ENCODE measurements at places on chromosomes 1 and 21. TPM values are rescaled to one million over a fixed set of nuclear protein-coding genes. Genes with fewer than 3 reads are reported as not detected.
A peak's percentile ranks its signal among the peaks of the same experiment; 100 is the strongest.

DNA sequence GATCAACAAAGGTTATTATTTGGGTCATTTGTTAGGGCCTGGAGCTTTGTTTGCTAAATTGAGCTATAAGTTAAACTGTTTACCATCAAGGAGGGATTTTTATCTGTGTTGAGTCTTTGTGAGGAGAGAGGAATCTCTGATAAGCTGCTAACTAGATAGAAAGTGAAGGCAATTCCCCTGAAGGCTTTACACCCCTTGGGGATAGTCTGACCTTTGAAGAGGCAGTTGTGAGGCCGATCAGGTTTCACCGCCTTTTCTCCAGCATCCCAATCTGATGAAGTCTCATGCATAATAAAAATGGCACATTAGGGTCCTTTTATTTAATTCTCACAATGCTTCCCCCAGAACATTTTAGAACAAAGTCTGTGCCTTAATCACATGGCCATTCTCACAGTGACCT lies 21.8 kb downstream of the C1orf21 start:
- no peak overlapping the region for H3K4me3 ChIP-seq
- no peaks in the 10 kb centered on the region for H3K36me3 ChIP-seq
- H3K27ac ChIP-seq: peak overlapping the region; percentile 33
- no peak for DNase-seq
- no peaks in the 10 kb centered on the region for H3K27me3 ChIP-seq

- no peak overlapping the region for H3K27ac ChIP-seq
- H3K36me3 ChIP-seq: no peaks in the 10 kb centered on the region
- no peak overlapping the region for H3K4me3 ChIP-seq
- H3K27me3 ChIP-seq: no peaks in the 10 kb centered on the region
- DNase-seq: no peak
Measured at GRCh38 chr21:26351661-26352060, 181.1 kb upstream of the APP start.

Gene CLCA1
- not detected for total RNA-seq

- no peak overlapping the region for H3K27ac ChIP-seq
- no peak overlapping the region for H3K4me3 ChIP-seq
- H3K4me1 ChIP-seq: no peaks in the 10 kb centered on the region
- no peaks in the 10 kb centered on the region for H3K27me3 ChIP-seq
- no peak for DNase-seq
- H3K36me3 ChIP-seq: no peaks in the 10 kb centered on the region
Measured at GRCh38 chr1:67987046-67987799, 63.2 kb downstream of the DIRAS3 start.

DNA sequence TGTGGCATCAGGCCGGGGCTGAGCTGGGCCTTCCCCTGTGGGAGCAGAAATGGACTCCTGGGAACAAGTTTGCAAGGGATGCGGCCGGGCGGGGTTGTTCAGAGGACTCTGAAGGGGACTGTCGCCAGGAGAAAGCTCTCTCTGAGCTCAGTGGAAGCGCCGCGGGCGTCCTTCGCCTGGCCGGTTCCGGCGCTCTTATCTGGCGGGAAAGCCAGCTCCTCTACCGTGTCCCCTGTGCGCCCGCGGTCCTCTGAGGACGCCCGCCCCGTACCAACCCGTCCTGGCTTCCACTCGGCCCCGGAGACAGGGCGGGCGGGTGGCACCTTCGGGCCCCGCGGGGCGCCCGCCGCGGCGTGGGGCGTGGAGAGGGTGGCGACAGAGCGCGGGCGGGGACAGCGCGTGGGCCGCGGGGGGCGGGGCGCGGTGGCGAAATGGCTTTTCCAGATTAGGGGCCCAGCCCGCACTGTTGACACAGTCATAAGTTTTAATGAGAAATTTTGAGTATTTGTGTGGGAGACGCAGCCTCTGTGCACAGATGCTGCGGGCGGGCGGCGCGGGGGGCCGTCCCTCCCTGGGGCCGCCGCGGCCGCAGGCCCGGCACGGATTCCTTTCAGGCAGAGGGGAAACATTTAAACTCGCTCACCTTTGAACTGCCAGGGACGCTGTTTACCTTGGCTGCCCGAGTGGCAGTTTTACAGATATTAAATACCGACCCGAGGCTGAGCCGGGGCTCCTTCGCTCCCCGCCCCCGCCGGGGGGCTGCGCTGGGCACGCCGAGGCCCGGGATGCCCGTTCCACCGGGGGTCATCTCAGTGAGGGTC lies 70.2 kb downstream of the FOXD2 start:
- peak overlapping the region; percentile 59 for H3K27ac ChIP-seq
- H3K36me3 ChIP-seq: no peaks in the 10 kb centered on the region
- peak overlapping the region; percentile 83 for H3K4me3 ChIP-seq
- peak; percentile 69 for DNase-seq

Gene TINAGL1
- 1,807 TPM for total RNA-seq

Gene BRDT
- total RNA-seq: not detected

DNA sequence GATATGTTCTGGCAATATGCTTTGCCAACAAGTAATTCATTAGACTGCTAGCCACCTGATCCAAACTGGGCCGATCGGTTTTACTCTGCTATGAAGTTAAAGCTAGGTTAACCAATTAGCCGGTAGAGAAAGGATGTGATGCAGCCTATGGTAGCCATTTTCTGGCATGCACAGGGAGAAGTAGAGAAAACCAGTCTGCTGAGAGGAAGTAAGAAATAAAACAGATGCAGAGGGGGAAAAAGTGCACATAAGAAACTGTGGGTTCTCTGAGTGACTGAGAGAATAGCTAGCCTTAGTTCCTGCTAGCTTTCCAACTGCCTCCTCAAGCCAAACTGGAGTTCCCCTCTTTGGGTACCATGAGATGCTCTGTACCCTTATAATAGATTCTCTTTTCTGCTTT lies 52.8 kb downstream of the ARID4B start:
- no peaks in the 10 kb centered on the region for H3K4me1 ChIP-seq
- H3K4me3 ChIP-seq: no peak overlapping the region
- no peak overlapping the region for H3K27ac ChIP-seq
- no peaks in the 10 kb centered on the region for H3K36me3 ChIP-seq

Gene CD52
- total RNA-seq: not detected

Gene FCGR3A
- 8.8 TPM for total RNA-seq

DNA sequence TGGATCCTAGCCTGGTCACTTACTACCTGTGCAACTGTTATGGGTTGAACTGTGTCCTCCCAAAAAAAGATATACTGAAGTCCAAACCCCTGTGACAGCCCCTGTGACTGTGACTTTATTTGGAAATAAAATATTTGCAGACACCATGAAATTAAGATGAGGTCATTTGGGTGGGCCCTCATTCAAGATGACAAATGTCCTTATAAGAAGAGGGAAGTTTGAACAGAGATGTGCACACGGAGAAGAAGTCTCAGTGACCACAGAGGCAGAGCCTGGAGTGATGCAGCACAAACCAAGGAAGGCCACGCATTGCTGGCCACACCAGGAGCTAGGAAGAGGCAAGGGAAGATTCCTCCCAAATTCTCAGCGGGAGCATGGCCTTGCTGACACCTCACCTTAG lies 249.7 kb upstream of the RUNX1 start:
- H3K4me1 ChIP-seq: no peaks in the 10 kb centered on the region
- H3K36me3 ChIP-seq: no peaks in the 10 kb centered on the region
- DNase-seq: no peak
- no peaks in the 10 kb centered on the region for H3K27me3 ChIP-seq

- no peaks in the 10 kb centered on the region for H3K36me3 ChIP-seq
- H3K4me3 ChIP-seq: no peak overlapping the region
- H3K27me3 ChIP-seq: no peaks in the 10 kb centered on the region
- DNase-seq: no peak
- no peak overlapping the region for H3K27ac ChIP-seq
Measured at GRCh38 chr1:232317350-232317749, 312.6 kb downstream of the SIPA1L2 start.

Gene C1orf105
- not detected for total RNA-seq

Gene TEDDM1
- not detected for total RNA-seq

- H3K27me3 ChIP-seq: no peaks in the 10 kb centered on the region
- no peak overlapping the region for H3K4me3 ChIP-seq
- no peak overlapping the region for H3K27ac ChIP-seq
- no peaks in the 10 kb centered on the region for H3K36me3 ChIP-seq
- H3K4me1 ChIP-seq: no peaks in the 10 kb centered on the region
Measured at GRCh38 chr1:92754000-92754718, 30.7 kb downstream of the EVI5 start.

DNA sequence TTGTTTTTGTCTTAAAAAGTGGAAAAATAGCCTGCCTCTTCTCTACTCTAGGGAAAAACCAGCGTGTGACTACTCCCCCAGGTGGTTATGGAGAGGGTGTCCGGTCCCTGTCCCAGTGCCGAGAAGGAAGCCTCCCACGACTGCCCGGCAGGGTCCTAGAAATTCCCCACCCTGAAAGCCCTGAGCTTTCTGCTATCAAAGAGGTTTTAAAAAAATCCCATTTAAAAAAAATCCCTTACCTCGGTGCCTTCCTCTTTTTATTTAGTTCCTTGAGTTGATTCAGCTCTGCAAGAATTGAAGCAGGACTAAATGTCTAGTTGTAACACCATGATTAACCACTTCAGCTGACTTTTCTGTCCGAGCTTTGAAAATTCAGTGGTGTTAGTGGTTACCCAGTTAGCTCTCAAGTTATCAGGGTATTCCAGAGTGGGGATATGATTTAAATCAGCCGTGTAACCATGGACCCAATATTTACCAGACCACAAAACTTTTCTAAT lies 35.0 kb upstream of the TDRD10 start:
- peaks cover 16% of the 10 kb centered on the region for H3K36me3 ChIP-seq
- no peak overlapping the region for H3K4me3 ChIP-seq
- H3K27me3 ChIP-seq: no peaks in the 10 kb centered on the region
- H3K4me1 ChIP-seq: peaks cover 2% of the 10 kb centered on the region

Gene RIMKLA
- total RNA-seq: 2.7 TPM

Gene S100B
- total RNA-seq: 0.53 TPM

Gene MTARC2
- 23.7 TPM for total RNA-seq

DNA sequence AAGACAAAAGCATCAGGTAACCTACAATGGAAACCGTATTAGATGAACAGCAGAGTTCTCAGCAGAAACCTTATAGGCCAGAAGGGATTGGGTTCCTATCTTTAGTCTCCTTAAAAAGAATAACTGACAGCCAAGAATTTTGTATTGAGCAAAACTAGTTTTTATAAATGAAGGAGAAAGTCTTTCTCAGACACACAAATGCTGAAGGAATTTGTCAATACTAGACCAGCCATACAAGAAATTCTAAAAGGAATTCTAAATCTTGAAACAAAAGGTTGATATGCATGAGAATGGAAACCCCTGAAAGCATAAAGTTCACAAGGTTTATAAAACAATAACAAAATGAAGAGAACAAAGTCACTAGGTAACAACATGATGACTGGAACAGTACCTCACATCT lies 58.1 kb downstream of the NEK7 start:
- no peaks in the 10 kb centered on the region for H3K4me1 ChIP-seq
- H3K4me3 ChIP-seq: no peak overlapping the region
- H3K36me3 ChIP-seq: peaks cover 13% of the 10 kb centered on the region
- H3K27ac ChIP-seq: no peak overlapping the region
- no peak for DNase-seq
- H3K27me3 ChIP-seq: no peaks in the 10 kb centered on the region

Gene NBPF6
- not detected for total RNA-seq

DNA sequence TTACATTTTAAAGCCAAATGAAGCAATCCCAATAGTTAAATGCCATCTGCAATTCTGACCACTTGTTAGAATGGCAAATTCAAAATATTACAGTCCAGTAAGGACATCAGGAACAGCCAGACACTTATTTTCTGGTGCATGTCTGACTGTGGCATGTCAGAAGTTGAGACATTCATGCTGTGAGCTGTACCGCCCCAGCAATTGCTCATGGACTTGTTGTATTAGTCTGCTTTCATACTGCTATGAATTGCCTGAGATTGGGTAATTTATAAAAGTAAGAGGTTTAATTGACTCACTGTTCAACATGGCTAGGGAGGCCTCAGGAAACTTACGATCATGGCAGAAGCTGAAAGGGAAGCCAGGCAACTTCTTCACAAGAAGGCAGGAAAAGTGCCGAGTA lies 19.1 kb downstream of the DDAH1 start:
- DNase-seq: no peak
- H3K27me3 ChIP-seq: no peaks in the 10 kb centered on the region
- H3K4me3 ChIP-seq: no peak overlapping the region
- H3K36me3 ChIP-seq: no peaks in the 10 kb centered on the region

Gene ANGPTL3
- not detected for total RNA-seq

Gene NBPF26
- total RNA-seq: 6.4 TPM

GRCh38 chr1:87299661-87300060 lies 29.0 kb upstream of the LMO4 start:
- H3K27ac ChIP-seq: no peak overlapping the region
- no peaks in the 10 kb centered on the region for H3K4me1 ChIP-seq
- H3K27me3 ChIP-seq: no peaks in the 10 kb centered on the region
- DNase-seq: no peak
- no peaks in the 10 kb centered on the region for H3K36me3 ChIP-seq
- no peak overlapping the region for H3K4me3 ChIP-seq

GRCh38 chr1:38612951-38613350 lies 246.6 kb downstream of the RRAGC start:
- H3K36me3 ChIP-seq: no peaks in the 10 kb centered on the region
- no peak for DNase-seq
- H3K4me3 ChIP-seq: no peak overlapping the region

Gene CD1C
- not detected for total RNA-seq

- H3K4me3 ChIP-seq: no peak overlapping the region
- H3K27me3 ChIP-seq: no peaks in the 10 kb centered on the region
- no peak overlapping the region for H3K27ac ChIP-seq
- H3K4me1 ChIP-seq: no peaks in the 10 kb centered on the region
- H3K36me3 ChIP-seq: no peaks in the 10 kb centered on the region
Measured at GRCh38 chr21:27734146-27734545, 767.3 kb upstream of the ADAMTS5 start.

DNA sequence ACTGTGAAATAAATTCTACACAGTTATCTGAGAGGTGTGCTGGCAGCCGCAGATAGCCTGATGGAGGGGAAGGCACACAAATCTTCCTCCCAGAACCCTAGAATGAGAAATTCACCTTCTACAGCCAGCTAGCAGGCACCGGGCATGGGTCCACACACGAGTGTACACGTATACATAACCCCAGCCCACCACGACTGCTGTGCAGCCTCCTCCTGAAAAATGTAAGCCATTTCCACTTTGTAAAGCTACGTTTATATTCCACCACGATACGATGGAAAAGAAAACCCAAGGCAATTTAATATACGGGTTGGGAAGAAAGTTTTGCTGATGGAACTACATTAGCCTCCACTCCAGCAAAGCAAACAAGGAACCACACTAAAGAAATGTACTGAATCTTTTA lies 1.8 kb downstream of the BTG3 start:
- H3K4me1 ChIP-seq: no peaks in the 10 kb centered on the region
- H3K27me3 ChIP-seq: no peaks in the 10 kb centered on the region
- peak overlapping the region; percentile 93 for H3K4me3 ChIP-seq
- peak overlapping the region; percentile 96 for H3K27ac ChIP-seq

DNA sequence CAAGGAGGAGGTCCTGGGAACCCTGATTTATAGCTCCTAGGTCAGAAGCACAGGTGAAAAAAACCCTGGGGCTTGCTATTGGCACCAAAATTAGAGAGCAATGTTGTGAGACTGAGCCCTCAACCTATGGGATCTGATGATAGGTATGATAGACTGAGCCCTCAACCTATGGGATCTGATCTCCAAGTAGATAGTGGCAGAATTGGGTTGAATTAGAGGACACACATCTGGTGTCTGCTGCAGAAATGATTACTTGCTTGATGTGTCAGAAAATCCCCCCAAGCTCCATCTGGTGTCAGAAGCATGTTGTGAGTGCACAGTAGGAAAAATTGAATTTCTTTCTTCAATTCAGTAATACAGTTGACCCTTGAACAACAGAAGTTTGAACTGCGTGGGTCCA lies 62.4 kb downstream of the MAP3K21 start:
- H3K36me3 ChIP-seq: no peaks in the 10 kb centered on the region
- H3K27ac ChIP-seq: no peak overlapping the region
- DNase-seq: no peak
- no peaks in the 10 kb centered on the region for H3K27me3 ChIP-seq
